ENCODE measurements at places on chromosomes 12 and 14.

GRCh38 chr12:32586390-32586789 is 92.7 kb upstream of the DNM1L start:
- DNase-seq = no peak

DNA sequence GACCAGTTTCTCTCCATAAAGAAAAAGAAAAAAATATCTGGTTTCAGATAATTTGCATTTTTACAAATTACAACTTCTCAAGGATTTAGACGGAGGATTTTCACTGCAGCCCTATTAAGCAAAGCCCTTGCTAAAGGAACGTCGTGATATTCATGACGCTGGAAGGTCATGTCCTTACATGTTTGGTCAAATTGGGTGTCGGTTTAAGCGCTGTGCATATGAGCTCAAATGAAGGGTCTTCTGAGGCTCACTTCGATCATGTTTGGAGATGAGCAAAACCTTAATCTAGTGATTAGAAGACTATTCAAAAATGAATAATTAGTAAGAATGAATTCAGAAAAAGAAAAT is 67.3 kb upstream of the USP15 start:
- DNase-seq = no peak

DNA sequence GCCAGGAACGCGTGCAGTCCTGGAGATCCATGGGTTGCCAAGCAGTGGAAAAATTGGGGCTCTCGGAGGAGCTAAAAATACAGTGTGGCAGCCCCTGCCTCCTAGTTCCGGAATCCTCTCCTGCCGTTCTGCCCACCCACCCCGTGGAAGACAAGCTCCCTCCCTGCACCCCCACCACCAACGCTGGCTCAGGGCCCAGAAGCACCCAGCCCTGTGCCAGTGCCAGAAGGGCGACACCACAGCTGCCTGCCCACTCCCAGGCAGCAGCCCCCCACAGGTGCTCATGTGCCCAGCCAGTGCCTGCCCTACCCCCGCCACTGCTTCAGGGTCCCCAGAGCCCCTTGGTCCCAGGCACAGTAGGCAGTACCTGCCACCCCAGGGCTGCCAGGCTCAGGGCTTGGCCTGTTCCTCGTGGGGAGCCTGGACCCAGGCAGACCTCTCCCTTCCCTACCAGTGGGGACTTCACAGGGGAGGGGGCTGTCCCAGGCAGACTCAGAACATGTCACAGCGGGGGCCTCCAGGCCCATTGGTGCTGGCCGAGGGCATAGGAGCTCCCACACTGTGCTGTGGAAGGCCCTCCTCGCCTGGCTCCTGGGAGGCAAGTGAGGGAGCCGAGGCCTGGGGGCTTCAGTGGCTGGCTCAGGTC is 7.4 kb downstream of the INF2 start:
- no peak for DNase-seq

DNA sequence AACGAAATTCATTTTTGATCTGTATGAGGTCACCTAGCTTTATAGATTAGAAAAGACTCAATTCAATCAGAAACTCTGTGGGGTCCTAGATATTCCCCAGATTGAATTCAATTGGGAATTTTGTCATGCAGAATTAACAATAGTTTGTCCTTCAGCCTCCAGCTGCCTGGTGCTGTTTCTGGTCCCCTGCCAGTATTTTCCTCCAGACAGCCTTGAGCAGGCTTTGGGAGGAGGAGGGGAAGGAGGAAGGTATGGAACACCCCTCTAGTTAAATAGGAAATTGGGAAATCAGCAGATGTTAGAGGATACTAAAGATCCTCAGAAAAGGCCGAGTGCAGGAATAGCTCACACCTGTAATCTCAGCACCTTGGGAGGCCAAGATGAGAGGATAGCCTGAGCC is 10.6 kb downstream of the GRIP1 start:
- no peak for DNase-seq

GRCh38 chr12:75661908-75662307 is 150.5 kb upstream of the KRR1 start:
- DNase-seq = no peak

- DNase-seq = no peak
These were observed 7.7 kb downstream of the RACGAP1 start for GRCh38 chr12:50017641-50018040.

- no peak for DNase-seq
These were observed 103.9 kb downstream of the TGFB3 start for GRCh38 chr14:75877884-75878283.

DNA sequence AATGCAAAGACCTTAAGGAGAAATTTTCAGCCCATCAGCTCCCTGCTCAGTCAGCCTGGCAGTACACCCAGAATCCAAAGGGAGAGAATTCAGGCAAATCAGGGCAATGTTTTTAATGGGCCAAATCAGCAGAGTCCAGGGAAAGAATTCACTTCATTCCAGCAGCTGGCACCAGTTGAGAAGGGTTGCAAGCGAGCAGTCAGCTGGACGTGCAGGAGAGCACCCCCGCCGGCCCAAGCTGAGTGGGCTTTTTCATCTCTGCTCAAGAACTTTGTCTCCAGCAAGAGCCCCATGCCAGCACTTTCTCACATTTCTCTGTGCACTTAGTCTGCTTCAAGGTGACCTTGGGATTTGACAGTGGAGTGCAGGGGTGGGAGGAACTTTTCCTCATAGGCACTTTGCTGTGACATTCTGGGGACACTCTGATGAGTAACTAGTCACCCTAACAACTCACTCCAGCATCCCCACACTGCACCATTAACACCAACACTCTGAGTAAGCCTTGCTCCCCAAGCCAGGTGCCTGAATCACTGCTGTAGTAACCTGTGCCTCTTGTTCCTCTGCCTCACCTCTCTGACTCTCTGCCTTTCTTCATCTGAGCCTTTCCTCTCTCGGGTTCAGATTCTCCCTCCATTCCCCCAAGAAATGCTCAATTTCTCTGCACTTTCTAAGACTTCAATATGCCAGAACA is 2.2 kb downstream of the ENDOU start:
- no peak for DNase-seq

GRCh38 chr12:182381-182892 is 31.5 kb downstream of the SLC6A12 start:
- DNase-seq = no peak

DNA sequence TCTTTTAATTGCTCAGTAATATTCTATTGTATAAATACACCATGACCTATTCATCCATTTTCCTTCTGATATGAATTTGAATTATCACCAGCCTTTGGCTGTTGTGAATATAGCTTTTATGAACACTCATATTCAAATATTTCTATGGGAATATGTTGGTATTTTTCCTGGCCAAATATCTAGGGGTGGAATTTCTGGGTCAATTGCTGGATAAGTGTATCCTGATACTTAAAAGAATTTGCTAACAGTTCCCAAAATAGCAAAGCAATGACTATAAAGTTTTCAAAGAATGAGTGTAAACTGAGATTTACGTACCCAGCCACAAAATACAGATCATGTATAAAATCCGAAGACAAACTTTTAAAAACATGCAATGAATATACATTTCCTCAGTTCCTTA is 148.7 kb upstream of the CLEC14A start:
- DNase-seq = no peak

DNA sequence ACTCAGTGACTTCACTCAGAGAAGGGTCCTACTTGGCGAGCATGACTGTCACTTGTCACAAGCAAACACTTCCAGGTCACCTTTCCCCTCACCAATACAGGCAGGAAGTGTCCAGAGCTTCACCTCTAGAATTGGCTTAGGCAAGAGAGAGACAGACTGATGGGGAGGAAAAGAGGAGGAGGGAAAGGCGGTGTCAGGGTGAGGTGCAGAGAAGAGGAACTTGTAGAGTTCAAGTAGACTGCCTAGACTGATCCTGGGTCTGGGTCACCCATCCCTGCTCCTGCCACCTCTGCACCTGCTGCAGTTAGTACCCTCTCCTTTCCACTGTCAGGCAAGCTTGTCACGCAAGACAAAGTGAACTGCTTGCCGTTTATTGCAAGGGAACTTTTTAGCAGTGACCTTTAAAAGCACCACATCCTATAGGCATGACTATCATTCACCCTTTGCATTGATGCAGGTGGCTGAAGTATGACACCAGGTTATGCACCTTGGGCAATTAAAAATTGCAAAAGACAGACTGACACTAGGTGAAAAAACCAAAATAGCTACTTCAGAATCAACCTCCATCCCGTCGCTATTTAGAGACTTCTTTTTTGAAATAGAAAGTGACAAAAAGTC is 292.4 kb downstream of the SYT1 start:
- DNase-seq = no peak

DNA sequence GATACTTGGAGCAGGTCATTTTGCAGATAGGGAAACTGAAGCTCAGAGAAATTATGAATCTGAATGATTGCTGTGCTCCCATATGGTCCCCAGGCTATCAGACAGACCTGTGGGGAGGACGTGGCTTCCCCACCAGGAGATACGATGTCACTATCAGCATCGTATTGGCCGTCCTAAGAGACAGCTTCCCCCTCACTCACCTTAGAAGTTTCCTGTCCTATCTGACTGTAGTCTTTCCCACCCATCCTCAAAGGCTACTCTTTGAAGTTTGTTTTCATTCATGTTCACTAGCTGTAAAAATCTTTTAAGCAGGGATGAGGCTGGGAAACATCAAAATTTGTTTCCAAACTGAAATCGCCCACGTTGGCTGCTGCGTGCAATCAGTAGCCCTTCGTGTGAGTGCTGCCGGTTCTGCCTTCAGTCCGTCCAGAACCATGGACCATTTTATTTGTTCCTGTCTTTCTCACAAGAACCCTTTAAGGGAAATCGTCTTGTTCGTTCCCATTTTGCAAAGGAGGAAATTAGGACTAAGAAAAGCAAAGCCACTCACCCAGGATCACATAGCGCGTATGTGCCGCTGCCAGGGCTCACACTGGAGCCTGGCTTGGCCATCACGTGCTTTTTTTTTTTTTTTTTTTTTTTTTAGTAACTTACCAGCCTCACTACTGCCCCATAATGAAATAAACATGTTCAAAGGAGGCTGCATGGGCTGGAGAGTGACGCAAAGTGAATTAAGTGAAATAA is 1.0 kb upstream of the KDM2B start:
- DNase-seq = no peak

- DNase-seq = no peak
These were observed 1362.8 kb upstream of the SEL1L start for GRCh38 chr14:82896476-82896875.

- no peak for DNase-seq
These were observed 64.2 kb upstream of the TMCC3 start for GRCh38 chr12:94714378-94715114.

DNA sequence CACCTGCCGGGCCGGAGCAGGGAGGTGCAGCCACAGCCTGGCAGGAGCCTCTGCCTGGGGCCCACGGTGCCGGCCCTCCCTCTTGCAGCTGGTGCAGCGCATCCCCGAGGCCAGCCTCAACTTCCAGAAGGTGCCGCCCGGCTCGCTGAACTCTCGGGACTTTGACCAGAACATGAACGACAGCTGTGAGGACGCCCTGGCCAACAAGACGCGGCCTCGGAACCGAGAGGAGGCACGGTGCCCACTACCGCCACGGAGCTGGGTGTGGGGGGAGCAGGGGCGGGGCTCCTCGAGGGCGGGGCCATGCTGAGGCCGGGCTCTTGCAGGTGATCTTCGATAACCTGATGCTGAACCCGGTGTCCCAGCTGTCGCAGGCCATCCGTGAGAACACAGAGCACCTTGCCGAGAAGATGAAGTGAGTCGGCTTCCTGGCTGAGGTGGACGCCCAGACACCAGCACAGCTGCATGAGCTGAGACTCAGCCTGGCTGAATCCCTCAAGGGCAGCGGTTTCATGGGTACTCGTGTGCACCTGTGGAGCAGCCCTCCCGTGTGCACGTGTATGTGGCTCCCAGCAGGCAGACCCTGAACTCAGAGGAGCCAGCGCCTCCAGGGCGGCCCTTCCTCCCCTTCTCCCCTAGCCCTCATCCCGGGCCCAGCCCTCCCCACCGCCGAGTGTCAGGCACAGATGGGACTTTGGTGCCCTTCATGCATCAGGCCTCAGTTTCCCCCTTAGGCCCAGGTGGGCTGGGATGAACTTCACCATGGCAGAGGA is 28.6 kb downstream of the CEP170B start:
- no peak for DNase-seq

- DNase-seq = no peak
These were observed 173.0 kb upstream of the DAAM1 start for GRCh38 chr14:59015482-59015881.

DNA sequence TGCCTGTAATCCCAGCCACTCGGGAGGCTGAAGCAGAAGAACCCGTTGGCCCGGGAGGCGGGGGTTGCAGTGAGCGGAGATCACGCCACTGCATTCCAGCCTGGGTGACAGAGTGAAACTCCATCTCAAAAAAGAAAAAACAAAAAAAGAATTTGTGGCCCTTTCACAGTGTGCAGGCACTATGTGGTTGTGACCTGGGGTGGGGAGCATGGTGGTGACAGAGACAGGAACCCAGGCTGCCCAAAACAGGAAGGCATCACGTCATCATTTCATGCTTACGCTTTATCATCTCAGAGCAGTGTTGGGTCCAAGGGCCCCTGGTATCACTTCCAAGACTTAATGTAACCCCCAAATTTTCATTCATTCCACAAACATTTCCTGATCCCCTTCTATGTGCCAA is 175.7 kb upstream of the GSC start:
- no peak for DNase-seq

GRCh38 chr12:93419388-93420034 is 22.2 kb downstream of the UBE2N start:
- DNase-seq = no peak

GRCh38 chr14:33404054-33404453 is 465.4 kb downstream of the NPAS3 start:
- no peak for DNase-seq

DNA sequence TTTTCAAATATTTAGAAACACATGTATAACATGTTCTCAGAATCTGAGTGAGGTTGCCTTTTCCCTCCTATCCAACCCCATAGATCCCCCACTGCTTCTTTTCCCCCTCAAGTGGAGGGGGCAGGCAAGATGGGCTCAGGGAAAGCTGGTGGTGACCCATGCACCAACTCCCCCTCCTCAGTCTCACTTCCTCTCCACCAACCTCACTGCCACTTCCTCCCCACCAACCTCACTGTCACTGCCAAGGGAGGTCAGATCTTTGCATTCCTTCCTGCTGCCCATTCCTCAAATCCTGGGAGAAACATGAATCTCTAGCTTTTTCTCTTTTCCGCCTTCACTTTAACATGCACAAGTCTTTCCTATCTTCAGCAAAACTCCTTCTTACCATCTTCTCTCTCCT is 48.7 kb downstream of the SPTB start:
- DNase-seq = no peak

GRCh38 chr14:77099425-77100167 is 1.5 kb downstream of the CIPC start:
- DNase-seq = no peak

- no peak for DNase-seq
These were observed 11.2 kb upstream of the SERPINA10 start for GRCh38 chr14:94304243-94304642.

GRCh38 chr12:3698218-3698974 is 54.5 kb downstream of the CRACR2A start:
- no peak for DNase-seq

GRCh38 chr14:42929806-42930480 is 1323.3 kb downstream of the LRFN5 start:
- no peak for DNase-seq

GRCh38 chr12:66397574-66398290 is 95.4 kb downstream of the HELB start:
- DNase-seq = no peak

GRCh38 chr12:12449533-12450025 is 92.7 kb downstream of the BORCS5 start:
- no peak for DNase-seq

- DNase-seq = no peak
These were observed 252.4 kb downstream of the ITPR2 start for GRCh38 chr12:26580619-26581018.
